ENCODE measurements at places on chromosomes 2 and 18.

DNA sequence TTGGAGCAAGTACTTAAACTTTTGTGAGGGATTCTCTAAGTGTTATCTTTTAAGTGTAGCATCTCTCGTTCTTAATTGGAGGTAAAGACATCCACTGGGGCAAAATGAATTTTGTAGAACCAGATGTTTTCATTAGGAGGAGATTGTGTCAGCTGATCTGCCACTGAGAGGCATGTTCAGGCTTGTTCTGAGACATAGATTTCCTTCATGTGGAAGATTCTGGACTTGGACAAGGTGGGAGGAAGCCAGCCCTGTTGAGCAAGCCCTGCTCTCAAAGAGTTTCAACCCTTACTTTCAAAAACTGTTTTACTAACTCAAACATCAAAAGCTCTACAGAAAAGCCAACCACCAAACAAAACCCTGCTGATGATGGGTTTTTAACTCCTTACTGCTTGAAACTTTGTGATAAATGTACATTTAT is 6.5 kb downstream of the MAP4K4 start:
- DNase-seq: no peak

- DNase-seq: no peak
Measured at GRCh38 chr18:41226186-41226585, 728.8 kb upstream of the PIK3C3 start.

DNA sequence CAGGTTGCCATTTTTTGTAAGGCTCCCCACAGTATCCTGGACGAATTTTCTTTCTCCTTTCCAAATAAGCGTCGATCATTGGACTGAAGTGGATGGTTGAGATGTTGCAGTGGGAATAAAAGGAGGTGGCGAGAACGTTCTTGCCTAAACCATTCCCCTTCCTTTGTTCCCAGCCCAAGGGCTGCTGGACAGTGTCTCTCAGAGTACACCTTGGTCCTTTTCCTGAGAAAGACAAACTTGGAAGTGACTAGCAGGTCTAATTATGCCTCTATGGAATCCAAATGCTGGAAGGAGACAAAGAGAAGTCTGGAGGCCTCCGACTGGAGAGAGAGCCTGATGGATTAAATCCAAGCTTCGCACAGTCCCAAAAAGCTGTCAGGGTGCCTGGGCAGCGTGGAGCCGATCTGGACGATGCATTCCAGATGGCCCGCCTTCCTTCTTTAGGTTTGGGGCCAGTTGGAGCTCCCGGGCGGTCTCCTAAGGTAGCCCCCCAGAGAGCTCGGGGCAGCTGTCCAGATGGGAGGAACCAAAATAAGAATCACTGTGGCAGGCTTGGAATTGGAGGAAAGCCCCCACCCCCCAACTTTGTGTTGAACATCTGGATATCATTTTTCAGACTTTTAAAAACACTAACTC is 186.8 kb downstream of the TMEM247 start:
- no peak for DNase-seq

GRCh38 chr2:31284107-31284506 is 50.2 kb downstream of the EHD3 start:
- no peak for DNase-seq

DNA sequence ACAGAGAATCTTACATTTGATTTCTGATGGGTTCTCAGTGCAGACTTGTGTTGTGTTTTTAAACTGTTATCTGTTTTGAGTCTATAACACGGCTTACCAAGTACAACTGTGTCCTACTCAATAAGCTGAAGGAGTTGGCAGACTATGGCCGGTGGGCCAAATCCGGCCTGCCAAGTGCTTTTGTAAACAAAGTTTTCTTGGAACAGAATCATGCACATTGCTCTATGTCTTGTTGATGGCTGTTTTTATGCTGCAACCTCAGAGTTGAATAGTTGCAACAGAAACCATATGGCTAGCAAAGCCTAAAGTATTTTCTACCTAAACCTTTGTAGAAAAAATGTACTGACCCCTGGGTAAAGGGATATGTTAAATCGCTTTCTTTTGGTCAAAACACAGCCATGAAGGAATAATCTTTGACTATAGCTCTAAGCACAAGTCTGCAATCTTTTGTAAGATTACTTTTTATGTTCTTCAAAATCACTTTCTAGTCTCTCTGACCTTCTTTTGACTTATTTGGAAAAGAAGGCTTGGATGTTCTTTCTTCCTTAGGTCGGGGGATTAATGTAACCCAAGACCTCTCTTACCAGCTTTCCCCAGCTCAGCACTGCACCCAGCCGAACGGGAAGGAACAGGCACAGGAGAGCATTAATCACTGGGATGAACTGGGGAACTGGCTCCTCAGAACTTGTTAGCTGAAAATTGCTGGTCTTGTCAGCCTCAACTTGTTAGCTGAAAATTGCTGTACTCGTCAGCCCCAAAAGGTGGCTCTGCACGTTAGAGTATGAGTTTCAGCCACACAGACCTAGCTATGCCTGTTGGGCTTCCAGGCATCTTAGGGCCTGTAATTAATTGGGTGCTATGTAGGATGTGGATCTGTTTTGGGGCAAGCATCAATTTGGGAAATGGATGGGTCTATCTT is 75.4 kb downstream of the CD8B2 start:
- no peak for DNase-seq

DNA sequence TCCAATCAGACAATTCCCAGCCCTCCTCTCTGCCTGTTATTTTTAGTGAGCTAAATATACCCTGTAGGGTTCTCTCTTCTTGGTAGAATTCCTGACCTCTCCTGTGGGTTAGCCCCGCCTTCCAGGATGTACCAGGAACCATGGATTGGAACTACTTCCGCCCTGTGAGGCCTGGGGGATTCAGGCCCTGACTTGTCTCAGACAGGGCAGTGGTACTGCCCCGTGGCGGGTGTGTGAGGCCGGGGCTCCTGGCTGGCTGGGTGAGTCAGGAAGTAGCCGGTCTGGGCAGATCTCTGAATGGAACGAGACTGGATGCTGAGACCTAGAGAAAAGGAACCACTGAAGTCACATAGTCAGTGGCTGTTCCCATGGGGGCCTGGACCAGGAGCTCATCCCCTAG is 50.5 kb downstream of the DYSF start:
- DNase-seq: no peak

DNA sequence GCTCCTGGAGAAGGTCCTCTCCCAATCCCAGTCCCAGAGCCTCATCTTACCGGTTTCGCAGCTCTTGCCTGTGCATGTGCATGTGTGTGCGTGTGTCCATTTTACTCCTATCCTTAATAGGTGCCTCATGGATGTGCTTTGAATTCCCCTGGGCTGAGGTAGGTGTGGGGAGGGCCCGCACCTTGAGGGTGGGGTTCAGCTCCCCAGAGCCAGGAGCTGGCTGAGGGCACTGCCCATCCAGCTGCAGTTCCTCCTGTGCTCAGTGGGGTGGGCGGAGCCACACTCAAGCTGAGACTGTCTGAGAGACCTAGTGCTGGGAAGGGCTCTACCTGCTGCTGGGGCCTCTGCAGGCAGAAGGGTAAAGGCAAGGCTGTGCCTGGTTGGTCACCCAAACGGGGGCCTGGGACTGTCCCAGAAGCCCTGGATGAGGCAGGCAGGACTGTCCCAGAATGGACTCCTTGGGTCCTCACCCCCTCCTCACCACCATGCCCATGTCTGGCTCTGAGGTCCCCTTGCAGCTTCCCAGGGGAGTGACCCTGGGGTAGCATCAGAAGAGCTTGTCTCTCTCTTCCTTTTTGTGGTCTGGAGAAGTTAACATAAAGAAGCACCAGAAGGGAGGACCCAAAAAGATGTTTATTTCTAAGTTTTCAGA is 8.9 kb downstream of the GDF7 start:
- no peak for DNase-seq

DNA sequence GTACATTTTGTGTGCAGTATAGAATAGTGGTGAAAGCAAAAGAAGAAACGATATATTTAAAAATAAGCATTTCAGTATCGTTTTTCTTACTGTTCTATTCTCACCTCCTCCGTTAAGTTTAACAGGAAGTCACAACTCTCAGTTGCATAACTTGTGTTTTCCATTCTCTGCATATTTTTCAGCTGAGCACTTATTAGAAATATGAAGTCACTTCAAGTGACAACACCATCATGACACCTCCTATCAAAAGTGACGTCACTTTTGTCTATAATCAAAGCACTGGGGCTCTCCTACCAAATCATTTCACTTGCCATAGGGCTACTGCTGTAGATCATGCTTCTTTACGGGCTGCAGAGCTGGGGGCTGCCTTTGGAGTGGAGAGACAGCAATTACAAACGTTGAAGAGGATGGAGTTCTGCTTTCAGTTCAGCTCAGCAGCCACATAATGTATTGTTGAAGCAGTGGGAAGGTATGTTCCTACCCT is 36.3 kb downstream of the STAT4 start:
- no peak for DNase-seq

- no peak for DNase-seq
Measured at GRCh38 chr18:58576638-58577251, 52.1 kb downstream of the ALPK2 start.

- DNase-seq: no peak
Measured at GRCh38 chr18:8937160-8938094, 165.1 kb upstream of the NDUFV2 start.

- no peak for DNase-seq
Measured at GRCh38 chr18:6737833-6738232, 8.3 kb downstream of the ARHGAP28 start.

DNA sequence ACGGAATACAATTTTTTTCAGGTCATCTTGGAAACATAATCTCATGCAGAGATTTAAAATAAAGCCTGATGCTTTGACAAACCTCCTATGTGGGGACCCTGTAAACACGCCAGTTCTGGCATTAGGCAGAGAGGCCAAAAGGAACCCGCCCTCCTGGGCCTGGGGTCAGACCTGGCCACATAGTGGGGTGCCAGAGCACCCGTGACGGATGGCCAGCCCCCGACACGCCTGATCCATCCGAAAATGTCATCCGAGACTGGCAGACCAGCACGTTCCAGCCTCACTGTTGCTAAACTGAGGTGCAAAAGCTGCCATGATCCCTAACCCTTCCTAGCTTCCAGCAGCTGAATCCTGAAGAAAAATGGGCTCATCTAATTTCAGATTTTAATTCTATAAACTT is 222.6 kb upstream of the SALL3 start:
- no peak for DNase-seq

Measured in smooth muscle cell of the brain vasculature (primary cell).